ENCODE measurements at places on chromosomes 11 and 22. TPM values are rescaled to one million over a fixed set of nuclear protein-coding genes. Genes with fewer than 3 reads are reported as not detected.

OR51M1 gene
- total RNA-seq: not detected

PAMR1 gene
- total RNA-seq: 60.7 TPM

USP35 gene
- total RNA-seq: 21.4 TPM

PHETA2 gene
- total RNA-seq: 23.9 TPM

PDGFB gene
- not detected for total RNA-seq

GRCh38 chr11:119774172-119774763 is 45.3 kb upstream of the NECTIN1 start:
- DNase-seq: no peak

DNA sequence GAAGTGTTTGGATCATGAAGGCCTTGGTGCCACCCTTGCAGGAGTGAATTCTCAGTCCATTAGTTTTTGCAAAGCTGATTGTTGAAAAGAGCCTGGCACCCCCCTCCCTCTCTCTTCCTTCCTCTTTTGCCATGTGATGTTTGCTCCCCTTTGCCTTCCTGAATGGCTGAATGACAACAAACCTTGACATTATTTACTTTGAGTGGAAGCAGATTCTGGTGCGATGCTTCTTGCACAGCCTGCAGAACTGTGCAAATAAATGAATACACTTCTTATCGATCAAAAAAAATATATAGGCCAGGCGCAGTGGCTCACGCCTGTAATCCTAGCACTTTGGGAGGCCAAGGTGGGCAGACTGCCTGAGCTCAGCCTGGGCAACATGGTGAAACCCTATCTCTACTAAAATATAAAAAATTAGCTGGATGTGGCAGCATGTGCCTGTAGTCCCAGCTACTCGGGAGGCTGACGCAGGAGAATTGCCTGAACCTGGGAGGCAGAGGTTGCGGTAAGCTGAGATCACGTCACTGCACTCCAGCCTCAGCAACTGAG is 2.0 kb upstream of the NARS2 start:
- DNase-seq: no peak
